H54 (cell line): ENCODE measurements at places on chromosomes 11 and 22.
A peak's percentile ranks its signal among the peaks of the same experiment; 100 is the strongest.

GRCh38 chr11:46554213-46555147 is 39.3 kb downstream of the AMBRA1 start:
- no peak for DNase-seq

- no peak for DNase-seq
These were observed 158.3 kb upstream of the SNX19 start for GRCh38 chr11:131074573-131074972.

- DNase-seq: no peak
These were observed 24.6 kb downstream of the STIM1 start for GRCh38 chr11:3879967-3880542.

GRCh38 chr11:12174477-12175143 is 64.2 kb downstream of the MICAL2 start:
- no peak for DNase-seq

GRCh38 chr11:100095809-100096208 is 591.3 kb upstream of the ARHGAP42 start:
- DNase-seq: no peak

DNA sequence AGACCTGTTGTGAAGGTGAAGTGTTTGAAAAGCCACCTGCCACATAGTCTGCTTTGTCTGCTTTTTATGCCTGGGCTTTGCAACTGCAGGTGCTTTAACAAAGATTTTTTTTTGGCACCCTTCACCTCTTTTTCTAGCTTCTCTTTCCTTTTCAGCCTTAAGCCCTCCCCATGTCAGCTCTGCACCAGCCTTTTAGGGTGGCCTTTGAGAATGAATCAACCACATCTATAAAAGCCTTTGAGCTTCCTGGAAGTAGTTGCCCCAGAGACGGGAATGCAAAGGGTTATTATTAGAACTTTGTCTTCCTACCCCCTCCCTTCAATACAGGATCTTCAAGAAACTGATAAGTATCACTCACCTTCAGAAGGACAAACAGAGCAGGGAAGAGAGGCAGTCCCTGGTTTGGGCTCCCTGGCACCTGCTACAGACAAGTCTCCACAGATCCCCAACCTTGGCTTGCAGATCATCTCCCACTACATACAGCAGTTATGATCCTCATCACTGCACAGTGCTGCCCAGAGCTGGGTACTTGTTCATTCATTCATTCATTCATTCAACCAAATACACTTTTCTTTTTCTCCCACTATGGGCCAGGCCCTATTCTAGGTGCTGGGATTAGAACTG is 8.0 kb downstream of the PVALB start:
- no peak for DNase-seq

- DNase-seq: no peak
These were observed 5.2 kb downstream of the TSPAN32 start for GRCh38 chr11:2306877-2307500.

- DNase-seq: no peak
These were observed 32.9 kb upstream of the FLI1 start for GRCh38 chr11:128660947-128661346.

DNA sequence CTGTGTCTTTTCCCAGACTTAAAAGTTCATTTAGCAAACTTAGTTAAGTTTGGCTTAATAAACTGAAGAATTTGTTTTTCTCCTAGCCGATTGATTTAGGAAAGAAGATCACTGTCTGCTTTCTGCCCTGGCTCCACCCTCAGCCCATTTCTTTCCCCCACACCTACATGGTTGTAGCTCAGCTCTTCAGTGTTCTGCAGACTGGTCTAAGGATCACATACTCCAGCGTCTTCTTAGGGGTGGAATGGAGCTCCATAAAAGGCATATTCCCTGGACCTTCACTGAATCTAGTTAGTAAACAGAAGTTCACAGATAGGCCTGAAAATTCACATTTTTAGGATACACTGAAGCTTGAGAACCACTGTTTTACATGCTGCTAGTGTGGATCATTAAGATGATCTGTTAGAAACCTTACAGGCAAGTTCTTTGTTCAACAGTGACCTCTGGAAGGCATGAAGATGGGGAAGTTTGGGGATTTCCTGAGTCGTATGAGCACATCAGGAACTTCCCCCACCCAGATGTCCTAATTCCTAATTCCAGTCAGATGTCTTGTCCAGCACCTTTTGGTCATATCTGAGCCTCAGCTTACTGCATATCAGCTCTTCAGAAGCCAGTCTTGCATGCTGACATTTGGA is 16.8 kb downstream of the PIWIL4 start:
- no peak for DNase-seq

DNA sequence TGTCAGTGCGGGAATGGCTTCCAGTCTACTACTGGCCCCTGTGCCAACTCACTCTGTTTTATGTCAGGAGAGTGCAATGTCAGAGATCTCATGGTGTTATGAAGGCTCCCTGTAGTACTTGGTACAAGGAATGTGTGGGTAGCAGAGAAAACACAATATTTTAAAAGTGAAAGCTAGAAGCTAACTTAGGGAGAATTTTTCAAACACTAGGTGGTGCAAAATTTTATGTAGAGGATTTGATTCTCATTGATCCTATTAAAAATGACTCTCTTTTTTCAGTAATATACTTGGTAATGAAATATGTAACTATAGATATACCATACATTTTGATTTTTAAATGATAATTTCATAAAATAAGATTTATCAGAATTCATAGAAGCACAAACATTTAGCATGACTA is 134.7 kb downstream of the JRKL start:
- no peak for DNase-seq

GRCh38 chr22:41799486-41800347 is 762 bp upstream of the CCDC134 start:
- DNase-seq: no peak

GRCh38 chr22:42688241-42689211 is 32.1 kb downstream of the A4GALT start:
- DNase-seq: peak; percentile 36

DNA sequence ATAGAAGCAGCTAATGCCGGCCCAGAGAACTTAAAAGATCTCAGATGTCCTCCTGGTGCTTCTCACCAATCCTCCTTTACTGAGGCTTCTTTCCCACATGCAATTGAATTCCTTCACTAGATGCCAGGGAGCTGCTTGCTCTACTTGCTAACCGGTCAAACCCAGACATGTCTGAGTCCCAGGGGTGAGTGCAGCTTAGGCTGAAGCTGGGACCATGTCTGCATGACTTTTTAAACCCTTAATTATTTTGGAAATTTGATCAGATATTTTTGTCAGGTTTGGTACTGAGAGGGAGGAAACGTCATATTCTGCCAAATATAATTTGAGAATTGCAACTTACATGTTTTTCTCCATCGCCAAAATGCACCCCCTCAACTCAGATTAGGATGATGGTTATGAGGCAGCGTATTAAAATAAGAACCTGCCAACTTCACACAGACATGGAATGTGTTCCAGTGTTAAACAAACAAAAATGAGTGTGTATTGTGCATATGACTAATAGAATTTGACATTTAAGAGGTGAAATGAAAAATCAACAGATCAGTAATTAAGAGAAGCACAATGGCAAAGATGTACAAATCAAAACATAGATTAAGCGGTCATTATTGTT is 529.5 kb downstream of the ETS1 start:
- DNase-seq: no peak

DNA sequence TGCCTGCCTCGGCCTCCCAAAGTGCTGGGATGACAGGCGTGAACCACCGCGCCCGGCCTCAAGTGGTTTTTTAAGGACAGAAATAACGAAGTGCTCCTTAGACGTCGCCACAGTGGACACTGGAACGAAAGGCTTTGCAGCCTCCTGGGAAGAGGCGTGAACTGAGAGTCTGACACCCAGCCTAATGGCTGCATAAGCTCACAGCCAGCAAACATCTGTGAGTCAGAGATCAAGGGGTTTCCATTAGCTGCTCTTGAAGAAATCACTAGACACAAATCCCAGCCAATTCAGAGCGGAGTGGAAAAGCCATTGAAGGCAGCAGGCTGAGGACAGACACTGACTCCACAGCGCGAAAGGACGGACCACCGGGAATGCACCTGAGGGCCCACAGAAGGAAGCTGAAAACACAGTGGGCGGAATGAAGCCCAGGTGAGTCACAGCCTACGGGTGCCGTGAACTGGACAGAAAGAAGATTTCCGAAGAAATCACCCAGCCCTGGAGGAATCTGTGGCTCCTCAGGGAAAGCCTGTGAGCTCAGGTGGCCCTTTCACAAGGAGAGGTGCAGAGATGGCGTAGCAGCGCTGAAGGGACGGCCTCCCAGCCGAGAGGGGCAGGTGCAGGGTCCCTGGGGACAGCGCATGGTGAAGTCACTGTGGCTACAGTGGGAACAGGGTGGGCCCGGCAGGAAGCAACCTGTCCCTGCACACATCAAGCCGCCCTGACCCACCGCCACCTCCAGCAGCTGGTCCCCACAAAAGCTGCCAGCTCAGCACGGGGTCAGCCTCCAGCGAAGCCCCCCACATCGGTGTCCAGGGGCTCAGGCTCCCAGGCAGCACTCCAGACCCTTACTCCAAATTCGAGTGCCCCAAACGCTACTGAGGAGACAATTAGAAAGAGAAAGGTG is 11.6 kb downstream of the LMNTD2 start:
- DNase-seq: no peak

GRCh38 chr11:11477695-11478420 is 124.8 kb upstream of the CSNK2A3 start:
- DNase-seq: no peak

DNA sequence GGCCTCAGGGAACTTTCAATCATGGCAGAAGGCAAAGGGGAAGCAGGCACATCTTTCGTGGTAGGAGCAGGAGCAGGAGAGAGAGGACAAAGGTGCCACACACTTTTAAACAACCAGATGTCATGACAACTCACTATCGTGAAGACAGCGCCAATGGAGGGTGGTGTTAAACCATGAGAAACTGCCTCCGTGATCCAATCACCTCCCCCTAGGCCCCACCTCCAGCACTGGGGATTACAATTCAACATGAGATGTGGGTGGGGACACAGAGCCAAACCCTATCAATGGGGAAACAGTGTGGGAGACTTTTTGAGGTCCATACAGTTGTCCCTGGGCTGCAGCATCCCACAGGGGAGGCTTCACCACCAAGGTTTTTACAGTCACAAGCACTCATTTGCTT is 41.9 kb upstream of the CFAP300 start:
- no peak for DNase-seq

GRCh38 chr11:115709297-115709696 is 205.1 kb upstream of the CADM1 start:
- no peak for DNase-seq

DNA sequence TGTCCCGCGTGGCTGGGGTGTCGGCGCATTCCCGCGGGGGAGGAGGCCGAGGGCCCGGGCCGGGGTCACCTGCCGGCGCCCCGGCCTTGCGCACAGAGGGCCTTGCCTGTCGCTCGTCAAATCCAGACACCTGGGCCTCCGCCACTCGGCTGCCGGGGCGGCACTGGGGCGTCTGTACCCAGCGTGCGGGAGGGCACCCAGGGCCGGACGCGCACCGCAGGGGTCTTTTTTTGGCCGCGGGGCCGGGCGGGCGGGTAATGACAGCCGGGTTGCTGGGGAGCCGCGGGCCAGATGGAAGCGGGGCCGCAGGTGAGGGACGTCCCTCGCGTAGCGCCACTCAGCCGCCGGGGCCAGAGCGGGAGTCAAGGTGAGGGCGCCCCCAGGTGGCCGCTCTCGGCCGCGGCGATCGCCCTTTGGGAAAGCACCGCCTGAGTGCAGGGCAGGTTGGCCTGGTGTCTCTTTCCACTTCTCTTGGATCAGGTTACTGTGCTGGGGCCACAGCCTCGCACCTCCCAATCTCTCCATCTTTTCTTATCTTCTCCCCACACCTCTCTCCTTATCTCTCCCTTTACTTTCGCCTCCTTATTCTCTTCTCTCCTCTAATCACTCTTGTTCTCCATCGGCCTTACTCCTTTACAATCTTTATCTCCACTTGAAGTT is 3.5 kb downstream of the PHLDB1 start:
- DNase-seq: no peak

- DNase-seq: no peak
These were observed 529 bp downstream of the GRAMD4 start for GRCh38 chr22:46620588-46621242.

GRCh38 chr11:22491555-22492225 is 133.9 kb downstream of the FANCF start:
- DNase-seq: no peak

DNA sequence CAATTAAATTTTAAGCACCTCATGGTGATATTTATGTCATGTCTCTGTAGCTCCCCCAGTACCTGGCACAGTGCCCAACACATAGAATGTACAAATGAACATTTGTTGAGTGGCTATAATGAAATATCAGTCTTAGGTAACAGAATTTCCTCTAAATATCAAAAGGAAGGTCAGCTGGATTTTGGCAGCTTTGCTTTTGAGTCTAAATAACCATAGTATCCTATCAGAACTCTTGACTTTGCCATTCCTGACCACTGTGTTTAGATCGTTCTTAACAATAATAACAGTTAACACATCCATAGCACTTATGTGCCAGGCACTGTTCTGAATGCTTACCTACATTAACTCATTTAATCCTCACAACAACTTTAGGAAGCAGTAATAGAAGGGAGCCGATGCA is 26.6 kb downstream of the TMEM123 start:
- DNase-seq: no peak

DNA sequence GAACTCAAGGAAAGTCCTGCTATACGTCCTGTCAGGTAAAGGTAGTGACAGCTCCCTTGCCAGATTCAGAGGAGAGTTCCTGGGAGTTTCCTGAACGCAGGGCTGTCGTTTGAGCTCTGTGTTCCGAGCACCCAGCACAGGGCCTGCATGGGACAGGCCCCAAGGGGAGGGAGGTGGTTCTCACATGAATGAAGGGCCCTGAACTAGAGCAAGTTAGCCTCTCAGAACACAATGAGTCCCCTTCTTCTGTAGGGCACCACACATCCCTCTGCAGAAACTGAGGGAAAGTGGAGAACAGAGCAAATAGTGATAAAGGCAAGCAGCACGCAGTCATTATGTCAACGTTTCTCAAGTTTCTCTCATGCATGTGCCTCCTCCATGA is 35.3 kb downstream of the NEU3 start:
- no peak for DNase-seq

DNA sequence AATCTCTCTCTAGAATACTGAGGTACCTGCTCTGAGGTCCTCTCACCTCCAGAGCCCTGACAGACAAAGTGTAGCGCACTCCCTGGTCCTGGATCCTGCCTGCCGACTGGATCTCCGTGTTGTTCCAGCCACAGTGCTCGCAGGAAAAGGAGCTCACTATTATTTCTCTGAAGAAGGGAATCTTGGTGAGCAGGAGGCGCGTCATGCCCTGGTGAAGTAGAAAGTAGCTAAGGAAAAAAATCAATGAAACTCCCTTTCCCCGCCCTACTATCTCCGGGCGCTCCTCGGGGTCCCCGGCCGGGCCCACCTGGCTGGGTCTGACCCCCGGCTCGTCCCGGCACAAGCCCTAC is 412 bp downstream of the ZPR1 start:
- DNase-seq: no peak

GRCh38 chr22:29473001-29473400 is 7.0 kb upstream of the NEFH start:
- no peak for DNase-seq

- DNase-seq: no peak
These were observed 2219.9 kb downstream of the LRRC4C start for GRCh38 chr11:39239553-39239952.

DNA sequence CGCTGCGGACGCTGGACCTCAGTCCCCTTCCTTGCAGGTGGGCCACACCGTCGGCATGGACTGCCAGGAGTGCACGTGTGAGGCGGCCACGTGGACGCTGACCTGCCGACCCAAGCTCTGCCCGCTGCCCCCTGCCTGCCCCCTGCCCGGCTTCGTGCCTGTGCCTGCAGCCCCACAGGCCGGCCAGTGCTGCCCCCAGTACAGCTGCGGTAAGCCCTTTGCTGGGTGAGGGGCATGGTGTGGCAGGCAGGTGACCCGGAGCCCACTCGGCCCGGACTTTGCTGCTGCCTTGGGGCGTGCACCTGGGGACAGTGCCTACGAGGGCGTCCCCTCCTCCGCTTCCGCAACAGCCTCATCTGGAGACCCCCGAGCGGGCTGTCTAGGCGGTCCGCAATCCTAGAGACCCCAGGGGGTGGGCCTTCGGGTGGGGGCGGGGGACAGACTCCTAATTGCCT is 25.4 kb upstream of the MUC5B start:
- no peak for DNase-seq
